ENCODE measurements at places on chromosomes 7 and 10.

- no peak for DNase-seq
Measured at GRCh38 chr7:39432368-39432767, 133.8 kb upstream of the YAE1 start.

GRCh38 chr10:49444349-49444748, 48.5 kb upstream of the DRGX start:
- no peak for DNase-seq

DNA sequence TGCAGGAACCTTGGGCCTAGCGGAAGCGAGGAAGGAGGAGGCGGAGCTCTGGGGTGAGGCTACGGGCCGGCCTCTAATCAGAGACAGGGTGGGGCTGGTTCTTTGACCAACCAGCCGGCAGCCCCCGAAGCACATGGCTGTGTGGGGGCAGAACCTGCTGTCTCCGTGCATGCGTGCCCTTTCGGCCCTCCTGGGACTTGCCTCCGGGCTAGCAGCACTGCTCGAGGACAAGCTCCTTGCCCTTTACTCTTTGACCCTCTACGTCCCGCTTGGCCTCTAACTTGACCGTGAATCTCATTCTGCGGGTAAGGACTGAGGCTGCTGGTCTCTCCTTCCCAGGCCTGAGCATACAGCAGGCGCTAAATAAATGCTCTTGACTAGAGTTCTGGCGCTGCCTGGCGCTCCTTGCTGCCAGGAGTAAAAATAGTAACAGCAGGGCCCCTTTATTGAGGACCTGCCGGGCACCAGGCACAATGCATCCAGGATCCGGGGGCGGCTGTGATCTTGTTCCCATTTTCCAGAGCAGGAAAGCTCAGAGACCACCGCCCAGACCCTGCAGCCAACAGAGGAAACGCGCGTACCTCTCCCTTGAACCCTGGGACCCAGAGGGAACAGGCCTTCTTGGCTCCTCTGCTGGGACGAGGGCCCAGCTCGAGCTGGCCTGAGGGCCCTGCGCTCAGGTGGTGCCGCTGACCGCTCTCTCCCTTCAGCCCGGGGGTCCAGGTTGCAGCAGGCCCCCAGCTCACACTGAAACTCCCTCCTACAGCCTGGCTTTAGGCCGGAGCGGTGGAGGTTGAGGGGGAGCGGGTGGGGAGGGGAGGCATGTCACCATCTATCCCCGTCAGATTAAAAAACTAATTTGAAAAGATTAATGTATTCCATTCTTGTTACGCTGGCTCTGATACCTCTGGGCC, 2.7 kb upstream of the COMTD1 start:
- no peak for DNase-seq

GRCh38 chr10:81177651-81178244, 640.0 kb downstream of the SH2D4B start:
- DNase-seq, result no peak

- DNase-seq, result peak; percentile 6
Measured at GRCh38 chr10:119445311-119445934, 97.1 kb downstream of the RGS10 start.

DNA sequence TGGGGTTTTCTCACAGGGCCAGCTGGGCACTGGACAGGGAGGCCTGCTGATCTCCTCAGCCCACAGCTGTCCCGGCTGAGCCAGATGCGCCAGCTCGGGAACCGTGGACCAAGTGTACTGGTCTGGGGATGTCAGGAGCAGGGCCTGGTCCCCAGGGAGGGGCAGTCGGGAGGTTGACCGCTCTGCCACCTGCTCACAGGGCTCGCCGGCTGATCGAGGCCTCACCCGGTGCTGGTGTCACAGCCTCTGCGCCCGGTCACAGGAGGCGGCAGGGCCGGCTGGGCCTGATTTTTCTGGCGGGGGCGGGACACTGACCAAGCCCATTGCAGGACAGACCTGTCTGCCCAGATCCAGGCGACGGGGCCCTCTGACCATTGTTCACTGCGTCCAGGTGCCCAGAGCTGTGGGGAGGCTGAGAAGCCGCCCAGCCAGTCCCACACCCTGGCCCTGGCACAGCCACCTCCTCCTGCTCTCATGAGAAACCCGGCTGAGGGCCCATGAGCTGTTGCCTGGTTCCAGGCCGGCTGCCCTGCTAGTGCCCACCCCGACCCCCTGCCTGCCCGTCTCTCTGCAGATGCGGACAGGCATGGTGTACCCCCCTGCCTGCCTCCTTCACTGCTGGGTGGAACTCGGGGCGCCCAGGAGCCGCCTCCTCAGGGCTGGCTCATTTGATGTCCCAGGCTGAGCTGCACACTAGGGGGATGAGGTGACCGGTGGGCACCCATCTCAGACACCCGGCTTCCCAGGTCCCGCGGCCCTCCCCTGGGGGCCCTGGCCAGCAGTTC, 3.0 kb upstream of the TMEM184A start:
- DNase-seq, result no peak

DNA sequence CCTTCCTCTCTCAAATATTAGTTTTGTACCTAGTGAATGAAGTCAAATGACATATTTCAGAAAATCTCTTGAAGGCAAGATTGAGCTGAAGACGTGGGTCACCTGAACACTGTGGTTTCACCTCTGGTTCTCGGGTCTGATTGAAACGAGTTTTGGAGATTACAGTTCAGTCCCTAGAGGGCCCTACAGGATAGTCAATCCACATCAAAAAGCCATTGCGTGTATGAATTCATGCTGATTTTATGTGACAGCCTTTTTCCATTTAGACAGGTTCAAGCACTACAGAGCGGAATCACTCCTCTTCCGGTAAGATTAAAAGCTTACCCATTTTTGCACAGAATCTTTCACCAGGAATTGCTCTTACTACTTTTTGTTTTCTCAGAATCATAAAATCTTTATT, 62.2 kb downstream of the VIM start:
- peak; percentile 2 for DNase-seq

DNA sequence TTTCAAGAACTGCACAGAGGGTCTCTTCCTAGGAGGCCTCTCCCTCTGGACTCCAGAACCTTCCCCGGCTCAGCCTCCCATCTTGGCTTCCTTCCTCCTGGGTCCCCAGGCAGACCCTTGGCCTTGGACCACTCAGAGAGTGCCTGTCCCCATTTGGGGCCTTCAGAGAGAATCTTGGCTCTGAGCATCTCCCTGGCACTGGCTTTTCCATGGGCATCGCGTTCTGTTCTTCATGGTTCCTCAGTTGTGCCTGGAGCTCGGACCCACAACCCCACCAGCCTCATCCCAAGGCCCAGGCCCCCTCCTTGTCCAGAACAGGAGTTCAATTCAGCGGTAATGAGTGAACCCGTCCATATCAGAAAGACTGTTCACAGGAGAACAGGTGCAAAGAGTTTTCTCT, 73.4 kb downstream of the VIPR2 start:
- no peak for DNase-seq

GRCh38 chr10:45456822-45457221, 82.8 kb downstream of the ALOX5 start:
- DNase-seq, result no peak

DNA sequence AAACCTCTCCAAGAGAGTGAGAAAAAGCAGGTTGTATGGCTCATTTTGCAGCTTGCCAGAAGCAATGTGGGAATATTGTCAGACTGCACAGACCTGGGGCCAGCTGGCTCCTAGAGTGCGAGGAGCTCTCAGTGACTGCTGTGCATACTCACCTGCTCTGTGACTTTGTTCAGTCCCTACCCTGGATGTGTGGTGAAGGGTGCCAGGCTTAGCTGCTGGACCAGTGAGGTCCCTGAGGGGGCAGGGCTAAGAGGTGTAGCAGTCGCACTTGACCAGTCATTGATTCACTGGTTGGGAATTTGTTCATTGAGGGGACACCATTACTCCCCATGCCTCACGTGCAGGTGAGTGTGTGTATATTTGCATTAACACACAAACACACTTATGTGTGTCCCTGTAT, 60.1 kb downstream of the IKZF1 start:
- no peak for DNase-seq

DNA sequence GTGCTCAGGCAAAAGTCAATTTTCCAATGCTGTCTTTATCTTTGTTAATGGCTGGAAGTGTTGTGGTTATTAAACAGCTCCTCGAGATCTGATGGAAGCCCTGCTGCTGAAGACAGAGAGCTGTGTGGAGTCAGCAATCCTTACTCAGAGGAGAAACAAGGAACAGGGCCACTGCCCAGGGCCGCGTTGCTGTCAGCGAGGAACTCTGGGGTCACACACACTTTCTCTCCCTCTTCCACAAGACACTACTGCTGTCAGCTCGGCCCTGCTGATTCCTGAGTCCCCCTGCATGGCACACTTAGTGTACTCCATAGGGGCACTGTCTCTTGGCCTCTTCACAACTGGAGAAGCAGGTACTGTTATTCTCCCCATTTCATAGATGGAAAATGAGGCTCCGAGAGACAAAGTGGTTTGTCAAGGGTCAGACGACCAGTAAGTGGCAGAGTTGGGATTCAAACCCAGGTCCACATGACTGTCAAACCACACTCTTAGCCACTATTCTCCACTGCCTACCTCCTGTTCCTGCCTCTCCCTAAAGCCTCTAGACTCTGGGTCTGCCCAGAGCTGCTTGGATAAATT, 29.3 kb upstream of the PDCD4 start:
- no peak for DNase-seq

GRCh38 chr10:72133517-72133916, 45.2 kb upstream of the SPOCK2 start:
- no peak for DNase-seq

DNA sequence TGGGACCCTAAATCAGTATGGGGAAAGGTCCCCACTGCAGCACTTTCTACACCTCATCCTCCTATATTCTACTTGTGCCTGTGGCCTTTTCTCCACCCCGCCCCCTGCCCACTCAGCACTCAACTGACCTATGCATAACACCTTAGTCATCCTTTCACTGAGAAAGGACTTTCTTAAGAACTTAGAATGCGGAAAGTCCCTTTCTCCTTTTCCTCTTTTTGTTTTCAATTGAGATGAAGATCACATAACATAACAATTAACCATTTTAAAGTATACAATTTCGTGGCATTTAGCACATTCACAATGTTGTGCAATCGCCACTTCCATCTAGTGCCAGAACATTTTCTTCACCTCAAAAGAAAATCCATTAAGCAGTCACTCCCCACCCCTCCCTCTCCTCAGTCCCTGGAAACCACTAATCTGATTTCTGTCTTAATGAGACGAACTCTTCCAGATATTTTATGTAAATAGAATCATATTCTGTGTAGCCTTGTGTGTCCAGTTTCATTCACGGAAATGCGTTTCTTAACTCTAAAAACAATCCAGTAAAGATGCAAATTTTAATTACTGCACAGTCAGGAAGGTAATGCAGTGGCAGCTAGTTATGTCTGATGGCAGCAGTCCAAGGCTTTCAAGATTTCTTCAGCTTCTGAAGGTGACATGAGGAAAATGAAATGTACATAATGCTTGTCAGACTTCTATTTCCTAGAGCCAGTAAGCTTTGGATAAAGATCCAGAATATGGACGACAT, 41.7 kb downstream of the FAS start:
- DNase-seq, result no peak

DNA sequence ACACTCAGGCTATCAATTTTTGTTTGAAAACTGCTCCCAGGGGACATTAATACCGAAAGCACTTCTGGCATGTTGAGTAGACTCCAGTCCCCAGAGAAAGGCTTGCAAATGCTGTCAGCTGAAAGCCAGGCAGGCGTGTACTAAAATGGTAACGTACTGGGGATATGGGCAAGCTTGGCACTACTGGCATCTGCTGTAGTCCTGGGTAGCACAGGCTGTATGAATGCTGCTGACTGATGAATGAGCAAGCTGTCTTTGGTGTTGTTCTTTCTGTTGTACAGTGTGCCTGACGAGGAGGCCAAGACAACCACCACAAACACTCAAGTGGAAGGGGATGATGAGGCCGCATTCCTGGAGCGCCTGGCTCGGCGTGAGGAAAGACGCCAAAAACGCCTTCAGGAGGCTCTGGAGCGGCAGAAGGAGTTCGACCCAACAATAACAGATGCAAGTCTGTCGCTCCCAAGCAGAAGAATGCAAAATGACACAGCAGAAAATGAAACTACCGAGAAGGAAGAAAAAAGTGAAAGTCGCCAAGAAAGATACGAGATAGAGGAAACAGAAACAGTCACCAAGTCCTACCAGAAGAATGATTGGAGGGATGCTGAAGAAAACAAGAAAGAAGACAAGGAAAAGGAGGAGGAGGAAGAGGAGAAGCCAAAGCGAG, 53.5 kb upstream of the AGBL3 start:
- no peak for DNase-seq

DNA sequence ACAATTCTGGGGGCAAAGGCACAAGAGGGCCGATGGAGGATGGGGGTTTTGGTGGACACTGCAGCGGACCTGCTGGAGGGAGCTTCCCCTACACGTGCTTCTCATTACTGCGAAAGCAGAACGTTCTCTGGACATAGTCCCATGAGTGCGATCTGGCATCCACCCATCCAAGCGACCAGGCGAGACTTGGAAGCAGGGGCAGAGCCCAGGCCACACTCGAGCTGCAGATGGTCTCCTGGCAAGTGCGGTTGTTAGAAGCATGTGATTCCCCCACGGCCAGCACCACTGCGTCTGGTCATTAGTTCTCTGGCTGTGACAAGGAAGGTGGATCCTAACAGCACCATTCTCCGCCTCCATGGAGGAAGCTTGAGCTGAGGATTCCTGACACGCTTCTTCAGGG, 118.4 kb upstream of the TCERG1L start:
- no peak for DNase-seq

DNA sequence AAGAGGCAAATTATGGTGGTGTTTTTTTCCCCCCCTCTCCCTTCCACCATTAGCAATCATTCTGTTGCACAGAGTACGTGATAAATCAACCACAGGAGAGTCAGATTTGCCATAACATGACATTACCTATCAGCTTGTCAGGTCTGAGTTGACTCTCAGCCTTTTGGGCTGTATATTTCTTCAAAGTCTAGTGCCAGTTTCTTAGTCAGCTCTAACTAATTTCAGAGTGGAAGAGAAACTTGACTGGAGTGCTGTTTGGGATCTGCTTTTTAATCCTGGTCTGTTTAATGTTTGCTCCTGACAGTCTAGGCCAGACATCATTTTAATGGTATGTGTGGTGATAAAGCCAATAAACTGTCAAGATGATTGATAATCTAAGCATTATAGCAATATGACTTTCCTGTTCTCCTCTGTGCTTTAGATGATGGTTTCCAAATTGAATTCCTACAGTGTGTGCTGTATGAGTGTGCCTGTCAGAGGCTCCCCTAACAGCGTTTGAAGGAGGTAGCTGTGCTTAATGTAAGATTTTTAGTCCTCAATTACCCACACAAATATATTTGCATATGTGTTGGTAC, 76.9 kb downstream of the LRMDA start:
- peak; percentile 42 for DNase-seq

- DNase-seq, result no peak
Measured at GRCh38 chr7:38382684-38383083, 109.2 kb upstream of the TARP start.

GRCh38 chr10:43123361-43124093, 14.7 kb upstream of the CSGALNACT2 start:
- no peak for DNase-seq

GRCh38 chr10:57867241-57867640, 400.5 kb downstream of the IPMK start:
- no peak for DNase-seq

- DNase-seq, result no peak
Measured at GRCh38 chr10:62127975-62128374, 140.7 kb downstream of the RTKN2 start.

- no peak for DNase-seq
Measured at GRCh38 chr10:29896053-29896452, 163.3 kb downstream of the JCAD start.

Measured in NCI-H446 (cell line).